ENCODE measurements at places on chromosomes 3 and 15.

DNA sequence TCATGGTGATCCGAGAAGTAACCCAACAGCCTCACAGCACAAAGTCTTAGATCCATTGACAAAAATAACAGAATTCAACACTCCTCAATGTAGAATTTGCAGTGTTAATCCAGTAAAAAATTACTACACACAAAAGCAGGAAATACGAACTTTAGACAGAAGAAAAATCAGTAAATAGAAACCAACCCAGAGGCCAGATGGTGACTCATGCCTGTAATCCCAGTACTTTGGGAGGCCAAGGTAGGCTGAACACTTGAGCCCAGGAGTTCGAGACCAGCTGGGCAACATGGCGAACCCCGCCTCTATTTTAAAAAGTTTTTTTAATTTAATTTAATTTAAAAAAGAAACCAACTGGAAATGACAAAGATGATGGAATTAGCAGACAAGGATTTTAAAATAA lies 36.1 kb downstream of the SELENOT start:
- DNase-seq = no peak

DNA sequence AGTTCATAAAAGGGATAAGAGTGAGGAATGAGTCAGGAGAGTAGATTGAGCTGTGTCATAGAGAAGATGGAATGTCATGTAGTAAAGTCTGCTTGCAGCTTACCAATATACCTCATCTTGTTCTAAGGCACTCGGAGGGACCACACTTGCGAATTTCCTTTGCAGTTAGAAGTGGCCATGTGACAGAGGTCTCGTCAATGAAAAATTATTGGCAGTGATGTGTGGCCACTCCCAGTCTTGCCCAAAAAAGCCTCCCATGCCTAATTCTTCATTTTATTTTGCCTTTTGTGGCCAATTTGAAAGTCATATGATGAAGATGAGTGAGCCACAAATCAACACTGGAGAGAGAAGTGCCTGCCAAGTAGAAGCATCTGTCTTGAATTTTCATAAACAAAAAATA lies 465.6 kb upstream of the ZNF385D start:
- no peak for DNase-seq

GRCh38 chr15:90716317-90716975 lies 700 bp upstream of the BLM start:
- peak; percentile 4 for DNase-seq

DNA sequence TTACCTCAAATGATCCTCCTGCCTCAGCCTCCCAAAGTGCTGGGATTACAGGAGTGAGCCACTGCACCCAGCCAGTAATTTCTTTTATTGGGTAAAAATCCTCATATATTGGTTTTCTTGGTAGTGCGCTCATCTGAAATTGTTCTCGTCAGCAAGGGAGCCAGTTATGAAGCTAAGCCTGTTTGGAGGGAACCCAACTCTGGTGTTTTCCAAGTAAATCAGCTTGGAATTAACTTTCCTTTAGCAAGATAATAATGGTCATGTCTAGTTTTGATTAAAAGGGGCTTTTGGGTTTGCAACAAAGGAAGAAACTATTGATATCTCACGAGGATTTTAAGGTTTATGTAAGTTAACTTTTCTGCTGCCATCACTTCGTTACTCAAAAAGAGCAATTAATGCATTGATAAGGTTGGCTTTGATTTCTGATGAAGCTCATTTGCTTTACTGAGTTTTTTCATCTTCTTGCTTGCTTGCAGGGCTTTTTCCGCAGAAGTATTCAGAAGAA lies 72.7 kb downstream of the RARB start:
- no peak for DNase-seq

DNA sequence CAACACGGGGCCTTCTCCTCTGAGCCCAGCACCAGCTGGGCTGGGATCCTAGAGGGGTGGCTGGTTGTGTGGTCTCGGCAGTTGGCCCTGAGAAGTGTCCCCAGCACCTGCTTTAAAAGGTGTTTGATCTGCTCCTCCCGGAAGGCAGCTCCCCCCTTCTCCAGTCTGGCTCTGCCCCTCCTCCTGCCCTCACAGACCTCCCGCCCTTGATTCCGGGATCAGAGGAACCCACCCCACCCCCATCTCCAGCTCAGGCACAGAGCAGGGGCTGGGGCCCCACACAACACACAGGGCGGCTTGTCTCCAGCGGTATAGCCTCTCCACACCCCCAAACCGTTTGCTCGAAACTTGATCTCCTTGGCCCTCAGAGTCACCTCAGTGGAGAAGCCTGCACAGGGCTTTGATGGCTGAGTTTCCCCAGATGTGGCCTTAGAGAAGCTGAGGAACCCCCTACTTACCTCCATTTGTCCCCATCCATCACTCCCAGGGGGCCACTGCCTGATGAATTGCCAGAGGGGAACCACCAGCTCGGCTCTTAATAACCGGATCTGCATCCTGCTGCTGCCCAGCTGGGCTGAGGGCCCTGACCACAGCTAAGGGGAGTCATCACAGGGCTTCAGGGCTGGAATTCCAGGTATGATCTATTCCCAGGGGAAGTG lies 6.4 kb upstream of the STRA6 start:
- peak; percentile 70 for DNase-seq

DNA sequence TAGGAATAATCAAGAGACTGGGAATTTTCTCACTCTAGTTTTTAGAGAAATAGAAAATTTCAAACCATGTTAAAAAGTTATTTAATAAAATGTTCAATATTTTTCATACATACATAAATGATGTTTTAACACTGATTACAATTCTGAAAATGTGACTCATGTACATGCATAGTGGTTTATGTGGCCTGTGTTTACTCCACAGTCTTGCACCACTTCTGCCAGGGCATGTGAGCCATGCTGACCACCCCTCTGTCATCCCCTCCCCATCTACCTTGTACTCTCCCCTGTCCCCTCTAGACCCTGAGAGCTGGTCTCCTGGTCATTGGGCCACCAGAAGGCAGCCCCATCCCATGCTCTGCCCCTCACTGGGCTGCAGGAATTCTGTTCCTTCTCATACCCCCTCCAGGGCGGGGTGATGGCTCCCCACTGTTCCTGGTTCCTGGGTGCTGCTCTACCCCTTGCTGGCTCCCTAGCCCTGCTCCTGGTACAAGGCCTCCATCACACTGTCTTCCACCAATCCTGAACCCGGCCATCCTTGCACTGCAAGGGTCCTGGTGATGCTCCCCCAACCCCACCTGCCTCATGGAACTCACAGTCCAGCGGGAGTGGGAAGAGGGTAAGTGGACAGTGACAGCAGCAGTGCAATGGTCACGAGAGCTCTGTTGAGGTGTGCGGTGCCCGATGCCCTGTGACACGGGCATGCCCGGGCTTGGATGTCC lies 24.2 kb upstream of the SLC41A3 start:
- DNase-seq = no peak

DNA sequence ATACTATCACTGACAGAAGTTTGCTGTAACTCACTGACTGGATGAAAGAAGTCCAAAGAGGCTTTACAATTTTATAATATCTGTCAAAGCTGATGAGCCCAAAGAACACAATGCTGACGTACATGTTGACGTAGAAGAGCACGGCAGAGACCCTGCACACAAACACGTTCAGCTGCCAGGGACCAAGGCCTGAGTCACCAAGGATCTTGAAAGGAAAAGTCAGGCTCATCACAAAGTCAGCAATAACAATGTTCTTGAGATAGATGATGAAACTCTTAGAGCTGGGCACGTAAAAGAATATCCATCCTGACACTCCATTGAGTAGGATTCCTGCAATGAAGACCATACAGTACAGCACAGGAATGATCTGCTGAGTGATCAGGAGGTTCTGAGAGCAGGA lies 10.9 kb upstream of the GPR171 start:
- no peak for DNase-seq

- no peak for DNase-seq
These were observed 114.5 kb upstream of the SPATA16 start for GRCh38 chr3:173255555-173255954.

All from tongue (tissue), 3 donors.